Esophagus mucosa (tissue), 1 donor: ENCODE measurements at places on chromosomes 11 and 22.
A peak's percentile ranks its signal among the peaks of the same experiment; 100 is the strongest.

DNA sequence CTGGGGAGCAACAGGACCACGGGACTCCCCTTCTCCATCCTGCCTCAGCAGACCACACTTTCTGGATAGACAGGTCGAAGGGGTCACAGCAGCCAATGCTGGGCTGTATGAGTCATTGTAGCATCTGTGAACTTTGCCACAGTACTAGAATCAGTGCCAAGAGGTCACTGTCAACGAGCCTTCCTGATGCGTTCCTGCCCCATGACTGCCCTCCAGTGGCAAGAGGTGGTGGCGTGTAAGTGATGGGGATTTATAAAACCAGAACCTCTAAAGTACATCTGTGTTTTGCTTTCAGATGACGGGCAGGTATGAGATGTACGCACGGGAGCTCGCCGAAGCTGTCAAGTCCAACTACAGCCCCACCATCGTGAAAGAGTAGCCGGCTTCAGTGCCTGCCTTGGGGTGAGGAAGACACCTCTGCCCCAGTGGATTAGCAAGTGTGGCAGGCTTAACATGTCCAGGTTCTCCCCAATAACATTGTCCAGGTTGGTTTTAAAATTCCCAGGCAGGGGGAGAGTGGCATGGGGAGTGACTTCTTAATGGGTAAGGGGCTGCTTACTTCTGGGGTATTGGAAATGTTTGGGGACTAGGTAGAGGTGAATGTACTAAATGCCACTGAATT lies 29.4 kb downstream of the GUCD1 start:
- peak; percentile 87 for ATAC-seq

DNA sequence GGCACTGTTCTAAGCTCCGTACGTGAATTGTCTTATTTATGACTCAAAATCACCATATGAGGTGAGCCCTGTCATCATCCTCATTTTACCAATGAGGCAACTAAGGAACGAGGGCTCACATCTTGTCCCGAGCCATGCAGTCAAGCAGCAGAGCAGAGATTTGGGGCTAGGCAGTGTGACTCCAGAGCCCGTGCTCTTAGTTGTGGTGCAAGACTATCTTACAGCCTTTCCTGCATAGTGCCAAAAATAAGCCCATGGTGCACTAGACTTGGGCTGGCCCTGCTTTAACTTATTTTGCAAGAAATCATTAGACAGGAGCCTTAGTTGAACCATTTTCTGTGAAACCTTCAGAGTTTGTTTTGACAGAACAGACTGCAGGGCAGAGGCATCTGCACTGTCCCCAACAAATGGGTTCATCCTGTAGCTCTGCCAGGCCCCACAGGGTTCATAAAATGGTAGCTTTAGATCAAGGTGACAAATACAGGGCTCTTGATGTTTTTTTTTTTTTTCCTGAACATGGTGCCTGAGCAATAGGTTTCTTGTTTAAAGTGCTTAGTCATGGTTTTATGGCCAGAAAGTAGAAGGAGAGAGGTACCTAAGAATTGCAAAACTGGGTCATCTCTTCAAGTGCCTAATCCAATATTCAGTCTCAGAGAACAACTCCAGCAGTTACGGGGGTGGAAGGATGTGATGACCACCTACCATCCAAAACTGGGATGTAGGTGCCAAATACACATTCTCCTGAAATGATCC lies 56.6 kb downstream of the BMAL1 start:
- ATAC-seq: no peak

GRCh38 chr11:36241497-36241896 lies 47.7 kb downstream of the COMMD9 start:
- no peak for ATAC-seq

DNA sequence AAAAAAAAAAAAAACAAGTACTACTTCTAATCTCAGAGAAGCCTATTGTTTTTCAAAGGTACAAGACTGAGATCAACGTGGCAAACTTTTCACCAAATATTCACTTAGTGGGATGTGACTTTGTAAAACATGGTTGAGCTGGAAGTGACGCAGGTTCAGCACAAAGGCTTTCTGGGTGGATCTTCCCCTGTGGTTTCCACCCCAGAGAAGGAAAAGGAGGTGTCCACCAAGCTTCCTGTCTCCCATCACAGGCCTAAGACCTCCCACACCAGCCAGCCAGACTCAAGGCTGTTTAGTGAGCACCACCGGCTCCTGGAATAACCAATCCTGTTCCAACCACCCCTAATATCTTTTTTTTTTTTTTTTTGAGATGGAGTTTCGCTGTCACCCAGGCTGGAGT lies 5.7 kb downstream of the TMEM184B start:
- ATAC-seq: peak; percentile 12

DNA sequence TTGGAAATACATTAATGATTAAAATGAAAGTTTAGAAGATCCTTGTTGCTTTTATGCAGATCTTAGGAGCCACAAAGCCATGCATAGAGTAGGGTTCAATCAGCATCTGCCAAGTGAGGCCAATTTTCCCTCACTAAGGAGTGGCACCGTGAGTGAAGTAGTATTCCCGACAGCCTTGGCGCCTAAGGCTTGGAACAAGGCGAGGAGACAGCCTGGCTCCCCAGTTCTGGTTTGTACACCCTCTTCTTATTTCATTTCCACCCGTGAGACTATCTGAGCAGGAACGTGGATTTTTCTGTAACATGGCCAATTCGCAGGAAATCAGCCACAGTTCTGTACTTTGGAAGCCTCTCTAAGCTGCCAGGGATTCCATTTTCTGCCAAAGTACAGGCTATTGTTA lies 22.6 kb downstream of the FADS2 start:
- ATAC-seq: no peak

GRCh38 chr11:61120706-61121191 lies 18.5 kb downstream of the CD5 start:
- peak; percentile 12 for ATAC-seq

GRCh38 chr22:31607696-31608095 lies 54.3 kb downstream of the PISD start:
- no peak for ATAC-seq

DNA sequence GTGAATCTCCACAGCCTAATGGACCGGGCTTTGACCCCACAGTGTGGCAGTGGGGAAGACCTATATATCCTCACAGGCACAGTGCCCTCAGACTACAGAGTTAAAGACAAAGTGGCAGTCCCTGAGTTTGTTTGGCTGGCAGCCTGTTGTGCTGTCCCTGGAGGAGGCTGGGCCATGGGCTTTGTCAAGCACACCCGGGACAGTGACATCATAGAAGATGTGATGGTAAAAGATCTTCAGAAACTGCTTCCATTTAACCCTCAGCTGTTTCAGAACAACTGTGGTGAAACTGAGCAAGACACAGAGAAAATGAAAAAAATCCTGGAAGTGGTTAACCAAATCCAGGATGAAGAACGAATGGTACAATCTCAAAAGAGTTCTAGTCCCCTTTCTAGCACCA lies 39.0 kb downstream of the ENDOD1 start:
- no peak for ATAC-seq

DNA sequence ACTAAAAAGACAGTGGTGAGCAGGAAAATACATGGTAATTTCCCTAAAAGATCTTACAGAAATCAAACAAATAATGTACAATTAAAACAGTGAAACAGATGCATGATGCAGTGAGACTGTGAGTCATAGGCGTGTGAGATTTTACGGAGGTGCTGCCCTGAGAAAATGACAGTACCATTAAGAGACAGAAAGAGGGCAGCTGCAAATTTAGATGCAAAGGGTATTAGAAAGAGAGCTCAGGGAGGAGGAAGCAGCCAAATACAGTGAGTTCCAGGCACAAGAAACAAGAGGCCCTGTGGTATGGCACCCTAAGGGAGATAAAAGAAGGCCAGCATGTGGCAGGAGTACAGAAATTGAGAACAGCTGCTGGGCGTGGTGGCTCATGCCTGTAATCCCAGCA lies 88.5 kb upstream of the FIBIN start:
- peak; percentile 81 for ATAC-seq

DNA sequence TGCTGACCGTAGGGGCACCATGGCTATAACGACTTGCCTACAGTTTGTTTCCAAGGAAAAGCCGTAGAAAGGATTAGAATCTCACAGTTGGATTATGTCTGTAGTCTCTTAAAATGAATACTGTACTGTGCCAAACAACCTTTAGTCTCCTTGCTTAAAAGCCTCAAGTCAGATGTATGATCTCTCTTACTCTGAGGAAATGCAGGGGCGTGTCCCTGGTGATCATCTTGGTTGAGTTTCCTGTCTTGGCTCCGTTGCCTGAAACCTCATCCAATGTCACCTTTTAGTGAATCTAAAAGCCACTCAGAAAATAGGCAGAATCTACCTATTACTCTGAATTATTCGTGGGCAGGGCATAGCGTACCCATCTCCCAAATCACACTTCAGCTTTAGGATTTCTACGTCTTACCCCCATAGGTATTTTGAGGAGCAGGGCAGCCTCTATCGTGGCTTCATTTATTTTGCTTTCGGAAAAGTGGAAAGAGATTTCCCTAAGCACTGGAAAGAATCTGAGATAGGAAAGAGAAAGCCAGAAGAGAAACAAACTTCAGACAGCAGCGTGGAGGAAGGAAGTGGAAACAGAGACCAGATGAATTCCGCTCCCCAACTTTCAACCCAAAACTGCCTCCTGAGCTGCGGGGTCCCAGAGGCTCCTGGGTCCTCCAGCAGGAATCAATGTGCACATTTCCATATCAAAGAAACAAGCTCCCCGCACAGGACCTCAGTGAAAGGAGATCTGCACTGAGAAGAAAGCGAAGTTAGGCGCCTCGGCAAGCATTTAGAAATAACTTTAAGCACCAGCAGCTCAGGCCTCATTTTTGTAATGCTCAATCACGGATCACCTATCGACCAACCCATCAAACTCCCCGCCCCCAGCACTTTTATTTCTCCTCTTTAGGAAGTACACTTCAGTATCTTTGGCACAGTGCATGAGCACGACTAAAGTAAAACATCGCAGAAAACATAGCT lies 245.8 kb downstream of the ETS1 start:
- ATAC-seq: no peak

DNA sequence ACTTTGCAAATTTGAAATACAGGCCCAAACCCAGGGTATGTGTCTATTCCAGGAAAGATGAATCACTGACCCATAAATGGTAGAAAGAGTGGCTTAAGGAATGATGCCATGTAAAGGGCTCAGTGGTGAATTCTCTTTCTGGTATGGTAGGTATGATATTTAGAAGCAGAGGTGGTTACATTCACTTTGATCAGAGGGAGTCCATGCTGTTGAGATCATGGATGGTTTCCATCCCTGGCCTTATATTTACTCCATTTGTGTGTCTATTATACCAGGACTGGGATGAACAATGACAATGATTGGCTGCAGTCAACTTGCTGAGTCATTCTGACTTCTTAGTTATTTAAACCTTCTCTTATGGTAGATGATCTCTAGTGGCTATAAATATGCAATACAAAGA lies 419.8 kb upstream of the LRRC4C start:
- no peak for ATAC-seq

- peak; percentile 79 for ATAC-seq
Observed at GRCh38 chr11:59755701-59756557, 753 bp downstream of the STX3 start.

GRCh38 chr22:50217543-50218152 lies 16.8 kb downstream of the SELENOO start:
- ATAC-seq: no peak

DNA sequence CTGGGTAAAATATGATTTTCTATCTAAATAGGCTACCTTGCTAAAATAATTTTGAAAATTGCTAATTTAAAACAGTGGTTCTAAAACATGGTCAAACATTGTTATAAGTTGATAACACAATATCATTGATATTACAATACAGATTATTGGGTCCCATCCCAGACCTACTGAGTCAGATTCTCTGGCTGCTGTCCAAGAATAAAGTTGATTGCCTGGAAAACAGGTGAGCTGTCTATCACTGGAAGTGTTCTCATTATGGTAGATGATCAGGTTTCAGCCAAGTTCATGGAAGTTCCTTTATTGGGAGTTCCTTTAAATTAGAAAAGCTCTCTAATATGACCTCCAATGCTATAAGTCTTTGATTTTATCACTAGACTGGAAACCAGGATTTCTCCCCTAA lies 52.3 kb downstream of the SC5D start:
- no peak for ATAC-seq

- peak; percentile 1 for ATAC-seq
Observed at GRCh38 chr11:19121646-19122045, 4.7 kb downstream of the ZDHHC13 start.

DNA sequence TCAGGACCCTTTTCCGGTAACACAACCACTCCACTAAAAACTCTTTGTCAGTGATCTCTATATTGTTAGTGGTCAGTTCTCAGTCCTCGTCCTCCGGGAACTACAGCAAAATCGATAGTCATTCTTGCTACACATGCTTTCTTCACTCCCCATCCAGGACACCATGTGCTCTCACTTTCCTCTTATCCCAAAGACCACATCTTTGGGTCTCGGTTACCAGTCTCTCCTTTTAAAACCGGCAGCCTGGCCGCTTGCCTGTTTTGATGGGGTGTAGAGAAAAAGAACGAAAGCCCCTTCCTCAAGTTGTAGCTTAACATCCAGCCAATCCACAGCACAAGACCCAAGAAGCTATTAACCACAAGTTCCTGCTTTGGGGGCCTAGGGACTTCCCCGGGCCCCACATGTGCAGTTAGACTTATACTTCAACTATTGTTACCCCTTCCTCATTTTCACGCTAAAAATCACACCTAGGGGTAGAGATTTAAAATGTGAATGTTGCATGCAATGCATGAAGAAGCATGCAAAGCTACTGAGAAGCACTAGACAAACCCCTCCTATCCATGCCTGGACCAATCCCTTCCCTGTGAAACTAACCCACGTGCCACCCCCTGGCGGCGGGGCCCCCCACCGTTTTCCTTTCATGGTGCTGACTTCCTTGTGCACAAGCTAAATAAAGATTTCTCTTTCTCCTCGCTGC lies 1.5 kb upstream of the TOLLIP start:
- ATAC-seq: no peak

GRCh38 chr11:46472662-46472994 lies 81.1 kb upstream of the CHRM4 start:
- peak; percentile 81 for ATAC-seq

GRCh38 chr22:42385696-42386095 lies 46.5 kb downstream of the NFAM1 start:
- no peak for ATAC-seq

DNA sequence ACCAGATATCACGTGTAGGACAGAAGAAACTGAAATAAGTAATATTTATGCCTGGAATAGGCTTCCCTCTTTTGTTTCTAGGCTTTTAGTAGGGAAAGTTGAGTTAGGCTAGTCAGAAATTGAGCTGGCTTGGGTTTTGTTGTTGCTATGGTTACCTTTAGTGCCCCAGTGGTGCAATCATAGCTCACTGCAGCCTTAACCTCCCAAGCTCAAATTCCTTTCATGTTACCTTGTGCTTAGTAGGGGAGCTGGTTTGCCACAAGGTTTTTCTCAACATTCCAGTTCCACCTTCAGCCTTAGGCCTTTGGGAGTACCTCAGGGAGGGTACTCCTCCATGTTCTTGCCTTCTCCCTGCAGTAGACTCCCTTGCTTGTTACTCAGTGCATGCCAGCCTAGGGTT lies 69.1 kb upstream of the SUSD2 start:
- ATAC-seq: no peak
